Femur (tissue), 1 donor: ENCODE measurements at places on chromosomes 5 and 9.

- DNase-seq = no peak
Measured at GRCh38 chr9:107720501-107720900, 230.9 kb upstream of the KLF4 start.

- no peak for DNase-seq
Measured at GRCh38 chr5:134515801-134516200, 9.7 kb upstream of the JADE2 start.

GRCh38 chr5:3858524-3858923 lies 262.9 kb downstream of the IRX1 start:
- DNase-seq = no peak

DNA sequence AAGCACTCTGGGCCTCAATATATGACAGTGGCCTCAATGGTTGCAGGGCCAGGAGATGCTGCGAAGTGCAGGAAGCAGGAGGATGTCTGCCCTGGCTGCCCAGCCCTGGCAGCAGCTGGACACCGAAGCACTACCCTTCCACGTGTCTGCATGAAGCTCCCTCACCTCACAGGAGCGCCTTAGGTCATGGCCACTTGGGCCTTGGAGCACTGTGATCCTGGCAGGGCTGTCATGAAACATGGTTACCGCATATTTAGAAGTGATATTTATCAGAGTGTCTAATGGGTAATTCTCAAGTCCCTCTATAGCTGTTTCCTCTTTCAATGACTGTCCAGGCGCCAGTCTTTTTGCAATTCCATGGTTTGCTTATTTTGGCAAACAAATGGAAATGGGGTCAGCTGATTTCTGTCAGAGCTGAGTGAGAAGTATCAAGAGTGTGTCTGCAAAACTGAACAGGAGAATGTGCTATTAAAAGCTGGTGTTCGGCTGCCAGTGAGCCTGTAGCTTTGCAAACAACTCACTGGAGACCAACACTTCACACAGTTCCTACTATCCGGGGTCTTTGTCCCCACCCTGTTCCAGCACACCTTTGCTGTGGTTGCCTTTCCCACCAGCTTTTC lies 285.9 kb downstream of the KIF4B start:
- no peak for DNase-seq

GRCh38 chr9:136787690-136788400 lies 3.3 kb upstream of the TMEM141 start:
- peak; percentile 78 for DNase-seq

- no peak for DNase-seq
Measured at GRCh38 chr9:34998266-34998665, 8.7 kb downstream of the DNAJB5 start.

DNA sequence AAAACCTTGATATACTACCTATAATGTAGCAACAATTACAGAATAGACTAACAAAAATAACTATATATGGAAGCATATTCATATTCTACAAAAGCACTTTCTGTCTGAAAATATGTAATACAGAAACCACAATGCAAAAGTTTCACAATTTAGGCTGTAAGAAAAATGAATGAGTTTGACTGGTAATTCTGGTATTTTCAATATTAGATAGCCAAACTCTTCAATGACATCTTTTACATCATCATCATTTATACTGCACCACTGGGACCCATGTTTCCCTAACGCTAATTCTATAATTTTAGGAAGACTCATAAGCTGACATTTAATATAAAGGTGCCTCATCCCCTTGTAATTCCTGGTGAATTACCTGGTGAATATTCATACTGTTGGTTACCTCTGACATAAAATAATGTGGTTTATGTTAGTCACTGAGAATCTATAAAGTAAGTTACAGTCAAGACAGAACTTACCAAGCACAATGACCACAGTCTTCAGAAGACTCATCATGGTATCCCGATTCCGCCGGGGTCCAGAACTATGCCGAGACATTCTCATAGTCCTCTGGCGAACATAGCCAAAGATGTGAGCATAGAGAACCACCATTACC lies 97.2 kb downstream of the LPAR1 start:
- no peak for DNase-seq

DNA sequence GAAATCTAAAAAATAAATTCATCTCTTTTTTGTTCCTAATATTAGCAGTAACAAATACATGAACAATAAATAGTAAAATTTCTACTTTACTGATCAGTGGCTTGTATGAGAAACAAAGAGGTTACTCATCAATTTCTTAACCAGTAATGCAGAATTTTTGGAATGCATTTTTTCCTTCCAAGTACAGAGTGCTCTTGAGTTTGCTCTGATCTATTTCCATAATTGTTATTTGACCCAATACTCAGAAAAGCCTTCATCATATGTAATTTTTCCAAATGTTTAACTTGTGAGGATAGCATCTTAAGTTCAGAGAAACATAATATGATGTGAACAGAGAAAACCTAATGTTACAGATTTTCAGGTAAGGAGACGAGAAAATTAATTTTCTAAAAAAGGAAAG lies 47.3 kb downstream of the FBN2 start:
- no peak for DNase-seq

GRCh38 chr5:151811593-151812321 lies 40.0 kb downstream of the G3BP1 start:
- DNase-seq = no peak

DNA sequence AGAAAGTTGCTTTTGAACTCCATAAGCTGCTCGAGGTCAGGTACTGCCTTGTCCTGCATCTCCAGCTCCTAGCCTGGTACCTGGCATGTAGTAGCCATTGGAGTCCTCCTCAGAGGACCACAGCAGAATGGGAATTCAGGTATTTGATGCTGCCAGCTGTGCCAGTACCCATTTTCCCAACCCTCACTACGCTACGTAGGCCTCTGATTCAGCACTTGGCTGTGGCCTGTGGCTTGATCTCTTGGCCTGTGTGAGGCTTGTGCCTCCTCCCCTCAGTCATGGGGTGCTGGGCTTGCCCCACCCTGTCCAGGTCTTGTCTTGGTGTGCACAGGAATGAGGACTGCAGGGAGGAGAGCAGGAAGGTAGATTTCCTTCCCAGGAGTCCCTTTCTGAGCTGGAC lies 11.8 kb downstream of the OTULIN start:
- no peak for DNase-seq

DNA sequence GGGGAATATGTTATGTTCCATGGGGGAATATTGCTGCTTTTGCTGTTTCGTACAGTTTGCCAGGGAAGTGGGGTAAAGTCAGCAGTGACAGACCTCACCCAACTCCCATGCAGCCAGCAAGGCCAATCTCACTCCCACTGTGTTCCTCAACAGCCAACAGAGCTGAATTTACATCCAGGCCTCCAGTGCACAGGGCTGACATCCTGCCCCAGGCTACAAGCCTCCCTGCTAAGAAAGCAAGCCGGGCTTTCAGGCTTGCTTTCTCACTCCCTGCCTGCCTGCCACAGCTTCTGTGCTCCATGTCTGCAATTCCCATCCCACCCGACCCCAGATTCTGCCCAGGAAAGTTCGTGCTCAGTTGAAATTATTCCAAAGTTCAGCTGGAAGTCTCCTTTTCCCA lies 25.5 kb upstream of the SNCAIP start:
- no peak for DNase-seq

DNA sequence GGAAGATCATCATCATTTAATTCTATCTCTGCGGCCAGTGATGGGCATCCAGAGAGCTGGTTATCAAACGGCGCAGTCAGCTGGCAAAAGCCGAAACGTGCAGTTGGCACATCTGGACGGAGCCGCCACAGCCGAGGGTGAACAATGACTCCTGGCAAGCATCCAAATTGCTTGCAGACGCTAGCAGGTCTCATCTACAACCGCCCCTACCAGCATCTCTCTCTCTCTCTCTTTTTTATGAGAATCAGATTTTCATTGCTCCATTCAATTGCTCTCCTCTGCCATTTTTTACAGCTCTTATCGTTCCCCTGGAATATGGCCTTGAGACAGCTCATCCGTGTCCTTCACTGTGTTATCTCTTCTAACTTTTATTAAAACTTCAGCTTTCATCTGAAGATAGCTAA lies 165.2 kb downstream of the MAPKAP1 start:
- no peak for DNase-seq

GRCh38 chr9:93091453-93092081 lies 4.5 kb upstream of the CARD19 start:
- peak; percentile 34 for DNase-seq

DNA sequence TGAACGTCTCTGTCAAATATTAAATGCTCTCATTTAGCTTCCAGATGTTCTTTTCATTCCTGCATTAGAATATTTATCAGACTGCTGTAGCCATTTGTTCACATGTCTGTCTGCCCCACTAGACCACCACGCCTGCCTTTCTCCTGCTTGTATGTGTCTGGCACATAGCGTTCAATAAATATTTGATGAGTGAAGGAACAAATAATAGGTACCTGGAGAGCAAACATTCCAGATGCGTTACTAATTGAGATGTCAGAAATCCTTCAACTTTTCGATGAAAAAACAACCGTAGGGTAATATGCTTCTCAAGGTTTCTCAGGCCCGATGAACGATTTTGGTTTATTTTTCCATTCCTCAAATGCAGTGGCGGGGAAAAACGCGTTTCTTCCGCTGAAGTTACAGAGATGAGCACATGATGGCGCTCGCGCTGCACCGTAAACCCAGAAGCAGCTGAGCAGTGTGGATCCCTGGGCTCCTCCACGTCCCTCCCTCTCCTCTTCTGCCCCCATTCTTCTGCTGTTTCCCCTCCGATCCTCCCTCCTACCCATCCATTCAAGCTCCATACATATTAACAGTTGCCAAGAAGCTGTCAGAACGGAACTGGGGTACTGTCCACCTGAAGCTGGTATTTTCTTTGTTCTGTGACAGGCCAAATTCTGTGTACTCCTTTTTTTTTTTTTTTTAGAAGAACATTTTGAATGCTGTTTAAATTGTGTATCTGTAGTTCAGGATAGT lies 245.4 kb downstream of the MPDZ start:
- DNase-seq = peak; percentile 88

- no peak for DNase-seq
Measured at GRCh38 chr5:81972492-81972783, 615 bp downstream of the ATG10 start.

DNA sequence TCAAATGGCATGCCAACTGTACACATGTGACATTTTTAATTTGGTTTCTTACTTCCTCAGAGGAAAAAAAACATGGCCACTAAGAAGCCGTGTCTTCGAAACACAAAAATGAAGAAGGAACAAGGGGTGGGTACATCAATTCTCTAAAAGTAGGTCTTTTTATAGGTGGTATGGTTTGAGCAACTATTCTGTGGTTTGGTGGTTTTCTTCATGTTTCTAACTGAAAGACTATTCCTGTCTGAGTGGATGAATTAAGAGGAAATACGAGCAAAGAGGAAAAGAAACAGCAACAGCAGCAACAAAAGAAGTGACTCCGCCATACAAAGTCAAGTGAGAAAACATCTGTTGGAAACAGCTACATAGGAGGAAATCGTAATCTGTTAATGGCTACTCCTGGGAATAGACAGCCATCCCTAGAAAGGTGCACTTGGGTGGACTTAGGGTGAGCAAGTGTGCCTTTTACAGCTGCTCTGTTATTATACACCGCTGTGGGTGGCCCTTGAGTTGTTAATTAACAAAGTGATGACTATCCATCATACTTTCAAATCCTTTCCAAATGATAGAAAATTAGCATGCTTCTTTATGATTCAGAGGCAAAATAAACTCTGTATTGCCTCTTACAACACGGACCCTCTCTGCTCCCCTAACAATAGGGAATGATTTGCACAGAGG lies 575.8 kb downstream of the TLE1 start:
- no peak for DNase-seq

DNA sequence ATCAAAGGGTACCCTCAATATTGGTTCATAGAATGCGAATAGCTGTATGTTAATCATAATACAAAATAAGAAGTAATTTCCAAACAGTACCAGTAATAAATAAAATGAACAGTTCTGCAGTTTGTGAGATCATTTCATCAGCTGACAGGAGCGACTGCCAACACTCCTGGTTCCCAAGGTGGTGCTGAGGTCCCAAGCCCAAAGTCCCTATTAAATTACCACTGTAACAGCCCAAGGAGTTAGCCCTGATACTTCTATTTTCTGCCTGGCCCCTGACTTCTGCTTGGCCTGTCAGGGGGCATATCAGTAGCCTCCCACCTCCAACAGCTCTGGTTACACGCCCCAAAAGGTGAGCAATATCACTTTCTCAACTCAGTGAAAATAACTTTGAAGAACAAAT lies 47.1 kb downstream of the ANKH start:
- DNase-seq = no peak

DNA sequence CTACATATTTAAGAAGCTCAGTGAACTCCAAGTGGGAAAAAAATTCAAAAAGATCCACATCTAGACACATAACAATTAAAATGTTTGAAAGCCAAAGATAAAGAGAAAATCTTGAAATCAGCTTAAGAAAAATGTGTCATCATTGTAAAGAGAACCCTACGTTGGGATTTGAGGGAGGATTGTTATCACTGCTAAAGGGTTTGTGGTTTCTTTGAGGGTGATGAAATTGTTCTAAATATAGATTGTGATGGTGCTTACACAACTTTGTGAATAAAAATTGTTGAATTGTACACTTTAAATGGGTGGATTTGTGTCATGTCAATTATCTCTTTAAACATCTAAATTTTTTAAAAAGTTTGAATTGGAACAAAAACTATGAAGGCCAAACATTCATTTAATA lies 92.2 kb upstream of the ADAMTS19 start:
- DNase-seq = no peak

DNA sequence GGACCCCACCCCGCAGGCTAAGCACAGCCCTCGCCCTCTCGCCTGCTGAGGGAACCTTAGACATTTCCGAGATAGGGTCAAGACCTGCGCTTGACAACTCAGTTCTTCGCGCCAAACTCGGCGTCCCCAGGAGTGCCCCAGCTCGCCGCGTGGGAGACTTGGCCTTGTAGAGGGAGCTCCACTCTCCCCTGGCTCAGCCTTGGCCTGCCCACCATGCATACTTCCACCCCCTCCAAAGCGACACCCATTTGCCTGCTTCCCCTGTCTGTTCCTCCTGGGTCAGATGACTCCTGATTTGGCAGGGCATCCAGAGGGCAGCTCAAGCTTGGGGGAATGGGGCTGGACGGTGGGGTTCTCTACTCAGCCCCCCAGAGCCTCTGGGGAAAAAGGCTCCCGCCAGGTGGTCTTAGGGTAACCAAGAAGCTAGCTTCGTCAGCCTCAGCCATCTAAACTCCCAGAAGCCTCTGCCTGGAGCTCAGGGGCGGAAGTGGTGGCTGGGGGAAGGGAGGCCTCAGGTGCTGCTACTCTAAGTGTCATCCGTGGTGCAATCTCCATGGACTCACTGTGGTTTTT lies 560 bp downstream of the DOCK2 start:
- DNase-seq = peak; percentile 29

GRCh38 chr9:76835571-76836283 lies 70.2 kb downstream of the PRUNE2 start:
- DNase-seq = peak; percentile 21

DNA sequence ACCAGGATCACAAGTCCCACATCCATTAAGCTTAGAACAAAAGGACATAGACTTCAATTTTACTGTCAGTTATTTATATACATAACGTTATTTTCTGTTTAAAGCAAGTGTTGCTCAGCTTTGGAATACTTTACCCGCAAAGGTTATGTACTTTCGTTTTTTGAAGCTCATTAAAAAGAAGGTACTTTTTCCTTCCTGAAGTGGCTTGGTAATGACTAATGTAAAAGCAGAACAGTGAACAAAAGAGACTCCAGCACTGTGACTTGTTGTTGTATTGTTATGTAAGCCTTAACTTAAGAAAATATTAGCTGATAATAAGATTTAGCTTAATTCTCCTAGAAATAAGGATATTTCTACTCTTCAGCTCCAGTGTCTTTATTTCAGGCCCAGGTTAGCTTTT lies 97.3 kb upstream of the SLCO6A1 start:
- DNase-seq = no peak
